ENCODE measurements at places on chromosomes 1 and 21.

DNA sequence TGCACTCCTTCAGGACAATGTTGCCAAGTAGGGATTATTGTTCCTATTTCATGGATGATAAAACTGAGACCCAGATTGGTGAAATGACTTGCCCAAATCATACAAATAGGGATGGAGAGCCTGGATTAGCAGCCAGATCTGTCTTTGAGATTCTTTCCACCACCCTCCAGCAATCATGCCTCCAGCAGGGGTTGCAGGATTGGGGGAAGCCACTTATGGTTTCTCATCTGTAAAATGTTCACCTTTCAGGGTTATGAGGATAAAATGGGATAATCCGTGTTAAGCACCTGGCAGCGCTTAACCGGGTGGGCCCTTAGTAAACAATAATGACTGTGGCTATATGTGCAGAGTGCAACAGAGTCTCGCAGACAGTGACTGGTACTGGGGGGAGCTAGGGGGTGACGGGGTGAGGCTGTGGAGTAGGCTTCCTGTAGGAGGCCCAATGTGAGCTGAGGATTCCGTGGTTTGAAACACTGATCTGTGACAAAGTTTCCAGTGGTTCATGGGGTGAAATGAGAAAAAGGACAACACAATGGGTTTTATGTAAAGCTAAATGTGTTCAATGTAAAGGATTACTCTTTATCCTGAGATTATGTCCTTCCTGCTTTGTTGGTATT, 33.7 kb upstream of the FOXO6 start:
- DNase-seq = no peak

DNA sequence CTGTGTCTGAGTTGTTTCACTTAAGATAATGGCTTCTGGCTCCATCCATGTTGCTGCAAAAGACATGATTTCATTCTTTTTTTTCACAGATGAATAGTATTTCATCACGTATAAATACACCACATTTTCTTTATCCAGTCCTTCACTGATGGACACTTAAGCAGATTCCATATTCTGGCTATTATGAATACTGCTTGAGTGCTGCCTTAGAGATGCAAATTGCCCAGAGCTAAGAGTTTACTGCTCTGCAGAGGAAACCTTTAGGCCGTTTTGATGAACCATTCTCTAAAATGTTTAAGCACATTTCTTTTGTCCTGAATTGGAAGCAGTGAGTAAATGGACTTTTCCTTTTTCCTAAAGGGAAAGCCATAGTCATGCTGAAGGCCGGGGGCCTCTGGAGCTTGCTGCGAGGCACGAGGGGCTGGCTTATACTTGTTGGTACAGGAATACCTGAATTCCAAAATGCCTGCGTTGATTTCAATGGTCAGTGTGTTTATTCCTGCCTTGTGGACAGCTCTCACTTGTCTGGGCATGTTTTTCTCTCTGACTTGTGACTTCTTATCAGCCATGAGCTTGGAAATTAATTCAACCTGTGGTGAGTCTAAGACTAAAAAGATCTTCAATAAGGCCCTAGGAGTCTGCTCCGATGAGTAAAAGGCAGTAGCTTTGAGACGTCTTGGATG, 201.0 kb upstream of the MAP1LC3C start:
- DNase-seq = no peak

DNA sequence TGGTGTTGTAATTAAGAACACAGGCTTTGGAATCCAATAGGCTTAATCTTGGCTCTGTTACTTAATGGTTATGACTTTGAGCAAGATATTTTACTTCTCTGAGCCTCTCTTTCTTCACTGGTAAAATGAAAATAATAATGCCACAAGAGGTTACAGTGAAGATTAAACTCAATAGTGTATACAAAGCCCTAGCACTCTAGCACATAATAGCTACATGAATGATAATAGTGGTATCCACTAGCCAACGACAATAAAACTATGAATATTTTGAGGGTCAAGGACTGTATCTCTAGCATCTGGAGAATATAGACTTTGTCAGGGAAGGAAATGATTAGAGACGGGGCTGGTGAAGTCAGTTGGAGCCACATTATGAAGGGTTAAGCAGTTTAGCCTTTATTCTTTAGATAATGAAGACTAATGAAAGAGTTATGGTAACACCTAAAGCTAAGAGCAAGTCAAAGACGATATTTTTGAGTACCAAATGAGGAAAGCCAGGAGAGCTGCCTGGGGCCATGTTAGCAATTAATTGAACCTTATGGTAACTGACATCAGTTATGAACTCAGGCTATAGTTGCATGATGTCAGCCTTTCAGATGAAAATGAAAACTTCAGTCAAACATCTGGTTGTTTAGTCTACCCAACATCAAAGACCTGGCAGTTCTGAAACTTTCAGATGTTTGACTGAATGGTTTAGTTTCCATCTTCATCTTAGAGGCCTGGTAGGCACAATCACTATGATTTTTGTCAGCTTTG, 32.8 kb upstream of the RNF11 start:
- DNase-seq = no peak

GRCh38 chr1:236515443-236515958, 8.3 kb upstream of the LGALS8 start:
- no peak for DNase-seq

DNA sequence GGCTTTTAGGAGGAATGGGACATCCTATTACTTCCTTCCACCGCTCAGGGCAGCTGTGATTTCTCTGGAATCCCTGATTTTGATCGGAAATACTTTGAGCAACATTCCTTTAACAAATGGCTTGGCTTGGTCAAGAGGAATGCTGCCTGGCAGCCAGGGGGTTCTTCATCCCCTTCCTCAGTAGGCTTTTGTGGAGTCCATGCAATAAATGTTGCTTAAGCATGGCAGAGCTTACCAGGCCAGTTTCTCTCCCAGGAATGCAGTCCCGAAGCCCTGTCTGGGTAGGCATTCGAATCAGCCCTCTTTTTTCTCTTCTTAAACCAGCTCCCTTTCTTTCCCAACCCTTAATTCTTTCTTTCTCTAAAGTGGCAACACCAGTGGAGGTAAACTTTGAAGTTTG, 177.1 kb upstream of the KIAA0040 start:
- no peak for DNase-seq

- DNase-seq = no peak
Measured at GRCh38 chr1:203768256-203768655, 3.3 kb downstream of the LAX1 start.
